ENCODE measurements at places on chromosomes 1 and 21.

GRCh38 chr1:25461849-25462248 is 31.2 kb downstream of the MACO1 start:
- DNase-seq = no peak

DNA sequence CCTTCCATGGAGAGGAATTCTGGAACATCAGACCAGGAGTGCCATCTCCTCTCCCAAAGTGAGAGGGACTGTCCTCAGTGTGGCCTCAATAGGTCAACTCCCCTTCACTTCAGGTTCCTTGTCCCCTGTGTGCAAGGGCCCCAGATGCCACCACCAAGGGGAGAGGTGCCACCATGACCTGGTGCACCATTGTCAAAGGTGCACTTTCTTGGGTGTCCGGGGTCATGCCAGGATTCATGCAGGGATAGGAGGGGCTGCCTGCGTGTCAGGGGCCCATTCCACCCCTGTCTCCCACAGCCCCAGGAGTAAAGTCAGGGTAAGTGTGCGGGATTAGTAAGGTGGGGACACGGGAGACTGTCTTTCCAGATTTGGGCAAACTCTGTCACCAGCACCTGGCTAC is 21.4 kb upstream of the EPHA2 start:
- no peak for DNase-seq

GRCh38 chr1:101006553-101006952 is 19.0 kb downstream of the DPH5 start:
- no peak for DNase-seq

GRCh38 chr1:187390215-187390818 is 561.6 kb downstream of the PLA2G4A start:
- no peak for DNase-seq

DNA sequence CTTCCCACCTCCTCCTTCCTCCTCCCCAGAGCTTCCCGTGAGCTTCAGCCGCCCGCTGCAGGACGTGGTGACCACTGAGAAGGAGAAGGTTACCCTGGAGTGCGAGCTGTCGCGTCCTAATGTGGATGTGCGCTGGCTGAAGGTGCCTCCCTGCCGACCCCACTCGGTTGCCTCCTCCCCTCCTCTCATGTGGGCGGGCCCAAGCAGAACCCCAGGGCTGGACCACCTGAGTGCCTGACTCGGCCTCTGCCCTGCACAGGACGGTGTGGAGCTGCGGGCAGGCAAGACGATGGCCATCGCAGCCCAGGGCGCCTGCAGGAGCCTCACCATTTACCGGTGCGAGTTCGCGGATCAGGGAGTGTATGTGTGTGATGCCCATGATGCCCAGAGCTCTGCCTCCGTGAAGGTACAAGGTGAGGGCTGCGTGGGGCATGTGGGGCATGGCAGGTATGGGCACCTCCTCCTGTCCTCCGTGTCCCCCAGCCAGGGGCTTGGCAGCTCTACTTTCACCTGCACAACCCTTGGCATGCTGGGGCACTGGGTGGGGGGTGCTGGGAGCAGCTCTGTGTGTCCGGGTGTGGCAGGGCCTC is 69.2 kb downstream of the OBSCN start:
- no peak for DNase-seq

All from activated naive CD4-positive, alpha-beta T cell (primary cell).